ENCODE measurements at places on chromosomes 11 and 22. TPM values are rescaled to one million over a fixed set of nuclear protein-coding genes. Genes with fewer than 3 reads are reported as not detected.

The C11orf65 gene
- 1.0 TPM for total RNA-seq

The SLC1A2 gene
- 0.26 TPM for total RNA-seq

The CHRM1 gene
- not detected for total RNA-seq

The STX5 gene
- 44.6 TPM for total RNA-seq

The PKDREJ gene
- total RNA-seq = not detected

The SYT13 gene
- total RNA-seq = not detected

The CREBZF gene
- 26.9 TPM for total RNA-seq

The CCDC134 gene
- 7.4 TPM for total RNA-seq

The SHANK2 gene
- total RNA-seq = 9.2 TPM

The RAB39A gene
- total RNA-seq = not detected

The ARSA gene
- 48.5 TPM for total RNA-seq

The MS4A4E gene
- total RNA-seq = not detected

The OR8K1 gene
- total RNA-seq = not detected

The HPX gene
- total RNA-seq = not detected

The MYO18B gene
- not detected for total RNA-seq

The APOBEC3F gene
- total RNA-seq = 5.5 TPM

The L3MBTL2 gene
- total RNA-seq = 16.4 TPM

The TMEM191B gene
- 2.2 TPM for total RNA-seq

The SYCE3 gene
- total RNA-seq = not detected

The POLR2L gene
- 72.8 TPM for total RNA-seq

The TPBGL gene
- total RNA-seq = not detected

The P2RY6 gene
- total RNA-seq = not detected

The CYP2D6 gene
- 0.08 TPM for total RNA-seq

The CLMP gene
- total RNA-seq = 130 TPM

The CCS gene
- 26.6 TPM for total RNA-seq

The RASD2 gene
- not detected for total RNA-seq

The TMPRSS6 gene
- total RNA-seq = not detected

The GSTT4 gene
- total RNA-seq = not detected

The EHF gene
- 0.64 TPM for total RNA-seq
